AML-193 (cell line): ENCODE measurements at places on chromosomes 6 and 20.

DNA sequence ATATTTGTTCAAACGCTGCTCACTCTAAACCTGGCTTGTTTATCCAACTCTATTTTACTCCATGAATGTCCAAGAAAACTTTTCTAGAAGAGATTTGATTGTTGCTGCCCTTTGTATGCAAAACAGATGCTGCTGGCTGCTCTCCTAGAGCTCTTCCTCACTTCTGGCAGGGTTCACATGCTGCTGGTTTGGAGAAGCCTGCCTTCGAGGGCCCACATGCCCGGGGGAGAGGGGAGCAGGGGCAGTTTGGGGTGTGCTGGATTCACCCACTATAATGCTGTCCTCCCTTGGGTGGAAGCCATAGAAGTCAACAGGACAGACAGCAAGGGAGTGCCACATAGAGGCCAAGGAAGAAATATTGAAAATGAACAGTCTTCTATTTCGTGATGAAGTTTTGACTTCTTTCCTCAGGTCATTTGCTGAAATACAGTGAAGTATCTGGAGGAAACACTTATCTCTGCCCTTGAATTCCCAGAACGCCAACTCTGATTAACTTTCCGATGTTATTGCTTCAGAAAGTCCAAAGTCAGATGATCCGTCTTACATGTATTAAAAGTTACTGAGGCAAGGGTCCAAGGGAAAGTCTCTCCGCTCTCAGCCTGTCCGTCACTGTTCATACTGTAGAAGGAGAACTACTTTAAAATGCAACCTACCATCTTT, 32.4 kb downstream of the LY86 start:
- DNase-seq: no peak

GRCh38 chr20:40055711-40056110, 633.3 kb downstream of the MAFB start:
- no peak for DNase-seq

GRCh38 chr6:299104-299980, 7.1 kb downstream of the DUSP22 start:
- DNase-seq: no peak

DNA sequence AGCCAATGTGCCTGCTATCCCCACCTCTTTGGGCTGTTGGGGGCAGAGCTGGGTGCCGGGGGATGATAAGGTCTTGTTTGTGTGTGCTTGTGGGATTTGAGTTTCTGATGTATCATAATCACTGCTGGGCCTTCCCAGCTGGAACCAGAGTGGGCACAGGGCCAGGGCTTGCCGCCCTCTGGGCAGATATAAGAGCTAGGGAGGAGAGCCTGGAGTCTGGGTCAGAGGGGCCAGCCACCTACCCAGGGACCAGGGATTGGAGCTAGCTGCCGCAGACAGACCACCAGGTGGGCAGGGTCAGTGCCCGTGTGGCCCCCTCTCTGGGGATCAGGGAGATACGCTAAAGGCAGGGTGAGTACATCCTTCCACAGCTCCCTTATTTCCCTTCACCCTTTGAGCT, 3.1 kb upstream of the TLDC2 start:
- DNase-seq: no peak

- no peak for DNase-seq
Measured at GRCh38 chr6:52297433-52297832, 12.9 kb upstream of the MCM3 start.

DNA sequence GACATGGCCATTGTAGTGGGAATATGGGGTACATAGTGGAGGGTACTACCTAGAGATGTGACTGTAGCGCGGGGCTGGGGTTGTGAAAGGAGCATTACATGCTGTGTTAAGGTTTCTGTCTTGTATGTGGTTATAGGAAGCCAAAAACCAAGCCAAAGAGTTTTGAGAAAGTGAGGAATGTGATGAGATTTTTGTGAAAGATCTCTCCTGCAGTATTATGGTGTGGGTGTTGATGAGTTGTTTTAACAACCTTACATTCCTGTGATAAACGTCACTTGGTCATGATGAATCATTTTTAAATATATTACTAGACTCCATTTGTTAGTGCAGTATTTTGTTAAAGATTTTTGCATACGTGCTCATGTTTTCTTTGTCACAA, 48.9 kb downstream of the ZFAND3 start:
- no peak for DNase-seq

DNA sequence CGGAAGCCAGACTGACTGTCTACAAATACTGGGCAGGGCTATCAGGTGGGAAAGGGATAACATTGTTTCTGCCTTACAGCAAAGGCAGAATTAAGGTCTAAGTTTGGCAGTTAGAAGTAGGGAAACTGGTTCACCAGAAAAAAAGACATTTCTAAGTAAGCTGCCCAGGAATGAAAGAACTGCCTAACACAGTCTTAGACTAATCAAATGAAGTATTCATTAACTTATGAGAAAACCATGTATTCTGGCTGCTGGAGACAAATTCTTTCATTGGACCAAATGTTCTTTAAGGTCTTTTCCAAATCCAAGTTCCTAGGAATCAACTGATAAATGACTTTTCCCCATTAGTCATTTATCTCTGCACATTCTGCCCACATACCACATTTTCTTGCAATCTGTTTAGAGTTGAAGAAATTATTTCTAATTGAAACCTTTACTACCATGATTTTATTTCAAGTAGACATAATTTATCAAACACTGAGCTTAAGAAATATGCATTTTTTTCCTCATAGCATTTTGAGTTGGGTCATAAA, 120.3 kb upstream of the OGFRL1 start:
- DNase-seq: no peak

DNA sequence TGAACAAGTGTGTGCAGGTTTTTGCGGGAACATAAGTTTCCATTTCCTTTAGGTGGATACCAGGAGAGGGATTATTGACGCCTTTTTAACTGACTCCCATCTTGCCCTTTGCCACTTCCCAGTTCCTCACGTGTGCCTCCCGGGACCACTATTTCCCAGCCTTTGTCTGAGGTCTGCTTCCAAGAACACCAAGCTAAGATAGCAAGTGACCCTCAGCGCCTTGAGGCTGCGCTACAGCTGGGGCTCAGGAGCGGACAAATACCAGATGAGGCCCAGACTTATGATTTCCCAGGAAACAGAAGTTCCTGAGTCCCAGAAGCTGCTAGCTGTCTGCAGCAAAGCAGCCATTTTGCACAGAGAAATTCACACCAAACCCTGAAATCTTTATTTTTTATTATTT, 216.7 kb downstream of the SYNDIG1 start:
- no peak for DNase-seq

DNA sequence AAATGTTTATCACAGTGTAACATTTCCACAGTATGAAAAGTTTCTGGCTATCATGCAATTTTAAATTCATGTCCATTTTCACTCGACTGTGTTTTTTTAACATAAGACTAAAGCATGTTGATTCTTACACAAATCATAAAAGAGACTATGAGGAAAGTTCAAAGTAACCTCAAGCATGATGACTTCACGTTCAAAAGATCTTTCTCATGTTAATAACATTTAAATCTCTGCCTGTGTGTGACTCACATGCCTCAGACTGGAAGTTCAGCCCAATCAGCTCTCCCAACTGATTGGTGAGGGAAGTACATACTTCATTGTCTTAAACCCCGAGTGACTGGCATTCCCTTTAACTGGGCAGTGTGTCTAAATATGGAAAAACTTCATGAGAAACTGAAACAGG, 37.4 kb downstream of the ATXN1 start:
- no peak for DNase-seq

GRCh38 chr6:143215771-143216170, 155.1 kb downstream of the AIG1 start:
- DNase-seq: no peak

DNA sequence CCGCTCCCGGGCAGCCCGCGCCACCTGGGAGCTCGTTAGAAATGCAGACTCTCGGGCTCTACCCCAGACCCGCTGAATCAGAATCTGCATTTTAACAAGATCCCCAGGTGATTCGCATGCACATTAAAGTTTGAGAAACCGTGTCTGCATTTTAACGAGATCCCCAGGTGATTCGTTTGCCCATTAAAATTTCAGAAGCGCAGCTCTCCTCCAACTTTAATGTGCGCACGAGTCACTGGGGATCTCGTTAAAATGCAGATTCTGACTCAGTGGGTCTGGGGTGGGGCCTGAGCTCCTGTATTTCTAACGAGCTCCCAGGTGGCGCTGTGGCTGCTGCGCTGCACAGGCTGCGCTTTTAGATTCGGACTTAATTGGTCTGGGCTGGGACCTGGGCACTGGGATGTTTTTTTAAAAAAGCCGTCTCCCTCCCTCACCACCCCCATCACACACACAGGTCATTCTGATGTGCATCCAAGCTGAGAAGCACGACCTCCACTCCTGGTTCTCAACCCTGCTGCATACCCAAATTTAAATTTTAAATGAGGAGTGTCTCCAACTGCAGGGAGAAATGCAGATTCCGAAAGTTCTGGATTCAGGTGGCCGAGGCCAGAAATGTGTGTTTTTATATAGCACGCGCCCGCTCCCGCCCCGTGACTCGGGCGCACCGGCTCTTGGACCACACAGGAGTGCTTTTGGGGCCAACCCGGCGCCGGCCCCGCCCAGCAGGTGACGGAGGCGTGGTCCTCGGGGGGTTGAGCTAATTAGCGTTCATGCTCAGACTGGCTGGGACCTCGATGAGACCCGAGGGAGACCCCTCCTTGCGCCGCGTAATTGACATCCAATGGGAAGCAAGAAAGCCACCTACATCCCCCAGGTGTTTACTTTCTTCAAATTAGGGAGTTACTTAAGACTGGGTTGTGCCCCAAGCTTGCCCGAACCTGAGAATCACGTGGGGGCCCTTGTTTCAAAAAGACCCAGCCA, 85.8 kb downstream of the ZFP64 start:
- no peak for DNase-seq

DNA sequence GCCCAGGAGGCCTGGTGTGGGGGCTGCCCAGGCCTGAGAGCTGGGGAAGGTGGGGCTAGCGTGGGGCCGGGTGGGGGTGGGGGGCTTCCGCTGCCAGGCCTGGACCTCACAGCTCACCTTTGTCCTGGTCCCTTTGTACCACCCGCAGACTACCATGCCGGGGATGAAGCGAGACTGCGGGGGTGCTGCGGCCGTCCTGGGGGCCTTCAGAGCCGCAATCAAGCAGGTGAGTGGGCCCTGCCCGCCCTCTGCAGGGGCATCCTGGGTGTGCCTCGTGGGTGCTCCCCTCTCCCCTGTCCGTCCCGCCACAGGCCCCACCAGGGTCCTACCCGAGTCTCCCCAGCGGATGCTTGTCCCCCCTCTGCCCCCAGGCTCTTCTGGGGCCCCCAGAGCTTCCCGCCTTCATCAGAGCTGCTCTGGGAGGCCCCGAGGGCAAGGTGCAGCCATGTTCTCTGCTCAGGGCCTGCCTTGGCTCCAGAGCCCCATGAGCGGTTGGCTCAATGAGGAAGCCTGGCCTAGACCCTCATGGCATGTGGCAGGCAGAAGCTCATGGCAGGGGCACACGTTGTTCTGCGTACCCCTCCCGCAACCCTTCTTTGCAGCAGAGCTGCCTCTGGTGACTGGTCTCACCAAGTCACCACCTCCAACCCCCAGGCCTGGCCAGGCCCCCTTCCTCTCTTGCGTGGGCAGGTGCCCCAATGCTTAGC, 14.5 kb downstream of the NPEPL1 start:
- no peak for DNase-seq

DNA sequence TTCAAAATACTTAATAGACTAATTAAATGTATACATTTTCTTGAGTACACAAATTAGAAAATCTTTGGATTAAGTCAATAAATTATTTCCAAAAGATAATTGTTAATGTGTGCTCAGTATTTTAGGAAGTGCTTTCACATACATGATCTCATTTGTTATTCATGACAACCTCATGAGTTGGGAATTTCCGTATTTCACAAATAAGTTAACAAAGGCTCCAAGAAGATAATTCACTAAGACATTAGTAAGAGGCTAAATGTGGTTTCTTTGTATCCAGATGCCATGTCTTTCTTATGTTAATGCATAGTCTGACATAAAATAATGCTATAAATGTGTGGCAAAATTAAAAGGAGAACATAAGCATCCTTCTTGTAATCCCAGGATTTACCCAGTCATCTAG, 79.5 kb upstream of the TCF21 start:
- DNase-seq: no peak

DNA sequence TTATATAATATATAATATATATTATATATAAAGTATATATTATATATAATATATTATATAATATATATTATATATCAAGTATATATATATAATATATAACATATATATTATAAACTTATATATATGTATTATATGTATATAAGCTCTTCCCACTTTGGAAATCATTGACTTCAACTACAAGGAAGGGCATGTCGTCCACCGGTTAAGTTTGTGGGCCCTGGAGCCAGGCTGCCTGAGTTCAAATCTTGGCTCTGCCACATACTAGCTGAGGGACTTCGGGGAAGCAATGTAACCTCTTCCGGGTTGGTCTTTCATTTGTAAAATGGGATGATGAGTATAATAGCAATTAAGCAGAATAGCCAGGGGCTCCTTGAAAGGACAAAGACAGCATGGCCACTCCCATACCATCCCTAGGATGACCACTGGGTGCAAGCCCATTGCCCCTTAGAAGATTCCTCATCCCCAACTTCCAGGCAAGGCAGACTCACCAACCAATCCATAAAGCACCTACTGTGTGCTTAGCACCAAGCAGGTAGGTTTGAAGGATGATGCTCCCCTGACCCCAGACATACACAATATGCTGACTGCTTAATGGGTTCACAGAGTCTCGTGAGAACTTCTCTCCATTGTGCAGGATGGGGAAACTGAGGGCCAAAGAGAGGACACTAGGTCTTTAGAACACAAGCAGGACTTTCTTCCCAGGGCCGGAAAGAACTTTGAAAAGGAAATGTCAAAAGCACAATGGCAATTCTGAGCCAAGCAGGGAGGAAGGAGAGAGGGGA, 163.2 kb downstream of the MRPL14 start:
- no peak for DNase-seq

DNA sequence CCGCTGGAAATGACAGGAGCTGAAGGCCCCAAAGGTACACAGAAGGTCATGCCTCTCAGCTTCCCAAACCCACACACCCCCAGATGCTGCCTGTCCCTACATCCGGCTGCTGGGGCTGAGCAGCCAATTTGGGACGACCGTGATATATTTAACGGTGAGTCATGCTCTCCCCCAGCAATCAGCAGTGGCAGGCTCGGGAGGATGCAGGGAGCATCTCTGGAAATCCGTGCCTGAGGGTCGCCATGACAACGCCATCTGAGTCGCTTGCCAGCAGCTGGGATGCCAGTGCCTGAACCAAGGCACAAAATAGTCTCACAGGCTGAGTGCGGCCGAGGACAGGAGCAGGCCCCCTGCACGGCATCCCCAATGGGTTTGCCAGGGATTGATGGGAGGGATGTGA, 57.9 kb downstream of the KCNB1 start:
- DNase-seq: no peak

GRCh38 chr6:93787841-93788240, 368.5 kb upstream of the EPHA7 start:
- DNase-seq: no peak

GRCh38 chr20:38883981-38884733, 42.1 kb upstream of the FAM83D start:
- DNase-seq: no peak

DNA sequence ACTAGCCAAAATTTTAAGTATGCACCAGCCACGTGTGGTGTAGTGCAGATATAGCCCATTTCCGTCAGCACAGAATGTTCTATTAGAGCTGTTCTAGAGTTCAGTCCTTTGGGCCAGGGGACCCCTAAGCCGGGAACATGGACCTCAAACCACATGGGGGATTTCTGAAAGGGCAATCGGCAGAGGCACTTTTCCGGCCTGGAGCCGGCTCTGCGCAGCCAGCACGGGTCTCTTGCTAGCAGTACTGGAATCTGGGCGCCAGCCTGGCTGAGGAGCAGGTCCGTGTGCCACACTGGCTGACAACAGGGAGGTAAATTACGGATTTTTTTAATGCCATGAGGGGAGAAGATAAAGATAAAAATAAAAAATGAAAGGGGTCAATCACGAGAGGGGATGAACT, 120.5 kb downstream of the SULF2 start:
- DNase-seq: no peak
